ENCODE measurements at places on chromosomes 12 and 14.
A peak's percentile ranks its signal among the peaks of the same experiment; 100 is the strongest.

- no peak for DNase-seq
Measured at GRCh38 chr14:99242816-99243721, 28.9 kb downstream of the BCL11B start.

DNA sequence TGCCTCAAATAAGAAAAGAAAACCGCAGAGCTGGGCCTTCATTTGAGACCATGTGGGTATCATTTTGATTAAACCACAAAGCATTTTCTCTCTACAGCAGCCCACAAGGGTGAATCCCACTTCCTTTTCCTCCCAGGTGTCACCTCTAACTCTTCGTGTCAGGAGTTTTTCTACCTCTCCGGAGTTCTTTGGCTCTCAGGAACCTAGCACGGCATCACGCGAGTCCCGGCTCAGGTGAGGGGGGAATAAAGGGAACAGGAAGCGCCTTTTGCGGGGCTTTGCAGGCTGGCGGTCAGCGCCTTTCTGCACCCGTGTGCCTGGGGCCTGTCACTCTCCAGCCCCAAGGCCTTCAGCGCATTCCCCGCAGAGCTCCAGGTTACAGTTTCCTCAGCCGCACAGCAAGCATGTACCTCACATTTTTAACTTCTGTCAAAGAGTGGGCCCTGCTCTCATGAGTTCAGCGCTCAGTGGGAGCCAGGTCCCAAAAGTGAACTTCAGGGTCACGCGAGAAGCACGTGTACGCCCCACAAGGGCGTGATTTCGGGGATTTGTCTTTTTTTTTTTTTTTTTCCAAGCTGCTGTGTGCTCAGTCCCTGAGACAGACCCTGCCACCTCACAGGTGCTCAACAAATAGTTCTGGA is 740 bp upstream of the PRPF40B start:
- peak; percentile 42 for DNase-seq

- DNase-seq, result no peak
Measured at GRCh38 chr12:82682851-82683261, 3.9 kb upstream of the TMTC2 start.

DNA sequence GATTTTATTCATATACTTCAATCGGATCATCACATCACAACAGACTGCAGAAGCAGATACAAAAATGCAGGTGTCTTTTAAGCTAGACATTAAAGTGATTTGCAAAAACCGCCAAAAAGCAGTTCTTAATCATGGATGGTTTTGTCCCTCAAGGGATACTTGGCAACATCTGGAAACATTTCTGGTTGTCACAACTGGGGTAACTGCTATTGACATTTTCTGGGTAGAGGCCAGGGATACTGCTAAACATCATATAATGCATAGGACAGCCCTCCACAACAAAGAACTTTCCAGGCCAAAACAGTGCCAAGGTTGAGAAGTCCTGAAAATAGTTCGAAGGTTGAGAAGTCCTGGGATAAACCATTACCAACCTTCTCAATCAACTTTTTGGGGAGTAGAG is 101.8 kb upstream of the BBS10 start:
- DNase-seq, result no peak

- DNase-seq, result no peak
Measured at GRCh38 chr12:104738776-104739642, 219.1 kb downstream of the SLC41A2 start.

GRCh38 chr14:76430017-76430416 is 54.1 kb downstream of the ESRRB start:
- DNase-seq, result no peak

DNA sequence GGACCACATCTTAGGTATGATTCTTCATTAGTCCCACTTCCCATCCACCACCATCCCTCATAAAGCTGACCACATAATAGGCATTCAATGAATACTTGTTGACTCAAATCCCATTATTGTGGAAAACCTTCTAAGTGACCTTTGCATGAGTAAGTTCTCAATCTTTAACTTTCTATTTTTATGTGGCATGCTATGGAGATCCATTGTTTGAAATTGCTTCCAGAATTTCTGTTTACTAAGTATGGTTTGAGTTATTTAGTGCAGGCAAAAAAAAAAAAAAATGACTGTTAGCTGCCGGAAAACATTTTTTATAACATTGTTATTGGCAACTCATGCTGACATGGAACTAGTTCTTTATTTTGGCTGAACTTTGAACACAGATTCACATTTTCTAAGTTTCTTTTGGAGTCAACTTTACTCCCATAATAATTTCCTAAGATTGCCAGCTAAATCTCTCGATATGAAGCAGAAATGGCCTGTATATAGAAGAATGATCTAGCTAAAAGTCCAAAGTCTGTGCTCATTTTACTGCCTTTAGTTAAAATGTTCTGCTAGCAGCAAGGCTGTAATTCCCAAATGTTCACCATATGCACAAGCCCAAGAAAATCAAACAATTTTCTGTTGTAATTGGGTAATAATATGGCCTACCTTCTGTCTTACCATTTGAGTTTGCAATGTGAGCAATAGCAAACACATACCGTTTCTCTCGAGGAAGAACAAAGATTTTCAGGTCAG is 77.9 kb downstream of the PTGER2 start:
- DNase-seq, result no peak

GRCh38 chr12:106226884-106227640 is 20.8 kb downstream of the CKAP4 start:
- peak; percentile 5 for DNase-seq

DNA sequence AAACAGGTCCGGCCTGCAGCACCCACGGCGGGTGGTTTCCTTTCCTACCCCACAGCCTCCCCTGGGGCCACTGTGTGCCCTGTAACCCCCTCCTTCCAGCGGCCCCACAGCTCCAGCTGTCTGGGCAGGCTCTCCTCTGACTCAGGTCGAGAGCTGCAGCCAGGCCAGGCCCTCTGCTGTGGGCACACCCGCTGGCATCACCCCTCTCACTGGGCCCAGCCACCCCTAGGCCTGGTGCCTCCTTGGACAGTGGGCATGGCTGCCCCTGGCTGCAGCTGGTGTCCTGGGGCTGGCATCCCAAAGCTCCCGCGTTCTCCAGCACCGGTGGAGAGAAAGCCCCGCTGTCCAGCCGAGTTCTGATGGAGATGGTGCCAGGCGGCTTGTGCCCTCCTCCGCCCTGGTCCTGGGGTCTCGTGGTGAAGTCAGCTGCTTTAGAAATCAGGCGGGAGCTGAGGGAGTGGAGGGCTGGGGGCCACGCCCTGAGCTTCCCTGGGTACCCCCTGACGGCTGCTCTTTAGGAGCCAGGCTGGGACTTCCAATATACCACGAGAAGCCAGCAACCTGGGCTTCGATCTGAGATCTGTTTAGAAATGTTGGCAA is 114.9 kb downstream of the KIF26A start:
- DNase-seq, result no peak

- DNase-seq, result no peak
Measured at GRCh38 chr14:48086516-48086915, 411.1 kb upstream of the MDGA2 start.

- DNase-seq, result no peak
Measured at GRCh38 chr14:65096323-65097089, 5.8 kb downstream of the MAX start.

DNA sequence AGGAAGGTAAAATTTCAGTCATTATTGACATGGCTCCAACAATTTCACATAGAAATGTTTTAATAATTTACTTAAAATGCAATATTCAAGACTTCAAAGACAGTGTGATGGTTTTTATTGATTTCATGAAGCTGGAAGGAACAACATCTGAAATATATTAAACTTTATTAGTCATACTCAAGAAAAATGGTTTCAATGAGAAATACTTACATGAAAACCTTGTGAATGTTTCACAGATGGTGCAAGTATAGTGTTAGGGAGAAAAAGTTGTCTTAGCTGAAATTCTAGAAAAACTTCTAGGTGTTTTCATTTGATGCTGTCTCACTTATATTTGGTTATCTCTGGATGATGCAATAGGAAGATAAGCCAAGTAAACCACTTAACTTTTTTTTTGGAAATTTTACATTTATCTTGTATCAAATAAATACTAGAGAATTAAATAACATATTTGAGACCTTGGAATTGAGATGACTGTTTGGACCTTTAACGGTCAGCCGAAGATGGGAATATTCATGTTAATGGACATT is 65.5 kb downstream of the PELI2 start:
- no peak for DNase-seq

DNA sequence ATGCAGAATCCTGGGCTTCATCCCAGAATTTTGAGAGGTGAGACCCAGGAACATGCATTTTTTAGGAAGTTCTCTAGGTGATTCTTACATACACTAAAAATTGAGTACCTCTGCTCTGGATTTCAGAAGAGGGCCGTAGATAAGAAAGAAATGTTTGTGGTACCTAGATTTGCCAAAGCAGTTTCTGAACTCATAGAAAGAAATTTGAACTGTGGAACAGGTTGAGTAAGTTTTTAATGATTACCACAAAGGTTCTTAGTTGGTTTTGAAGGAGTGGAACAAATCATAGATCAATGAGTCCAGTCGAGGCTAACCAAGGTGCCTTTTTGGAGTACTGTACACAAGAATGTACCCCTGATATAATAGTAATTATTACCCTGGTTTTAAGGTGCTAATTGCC is 24.9 kb downstream of the TTLL5 start:
- DNase-seq, result no peak

GRCh38 chr14:64561631-64562030 is 11.9 kb downstream of the PPP1R36 start:
- DNase-seq, result no peak

DNA sequence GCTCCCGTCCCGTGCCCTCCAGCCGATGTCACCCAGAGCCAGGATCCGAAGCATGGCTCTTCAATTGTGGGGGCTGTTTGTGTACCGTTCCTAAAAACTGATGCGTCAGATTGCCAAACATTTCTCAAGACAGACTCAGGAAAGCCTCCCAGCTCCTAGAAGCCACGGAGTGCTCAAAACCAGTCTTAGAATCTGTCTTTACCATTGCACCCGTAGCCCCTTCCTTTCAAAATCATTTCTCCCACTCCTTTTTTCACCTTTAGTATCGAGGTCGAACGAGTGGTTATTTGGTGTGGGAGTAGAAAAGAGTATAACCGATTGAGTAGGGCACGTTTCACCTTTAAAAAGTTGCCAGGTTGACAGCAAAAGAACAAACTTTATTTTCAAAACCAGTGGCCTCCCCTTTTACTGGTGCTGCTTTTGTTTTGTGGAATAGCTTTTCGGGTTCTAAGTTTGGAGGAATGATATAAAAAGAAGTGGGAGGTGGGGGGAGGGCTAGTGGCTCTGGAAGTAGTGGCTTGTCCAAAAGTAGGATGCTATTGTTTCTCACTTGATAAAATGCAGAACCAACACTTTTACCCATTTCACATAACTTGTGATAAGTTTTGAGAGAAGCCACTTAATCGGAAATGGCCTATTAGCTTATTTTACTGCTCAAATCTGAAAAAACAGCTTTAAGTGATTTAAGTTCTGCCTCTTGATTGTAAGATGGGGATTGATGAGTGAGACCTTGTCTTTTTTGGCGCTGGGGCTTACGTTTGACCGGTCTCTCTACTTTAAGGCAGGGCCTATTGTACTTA is 803 bp downstream of the STK38L start:
- no peak for DNase-seq

GRCh38 chr14:64060648-64061096 is 207.9 kb downstream of the SYNE2 start:
- DNase-seq, result no peak

DNA sequence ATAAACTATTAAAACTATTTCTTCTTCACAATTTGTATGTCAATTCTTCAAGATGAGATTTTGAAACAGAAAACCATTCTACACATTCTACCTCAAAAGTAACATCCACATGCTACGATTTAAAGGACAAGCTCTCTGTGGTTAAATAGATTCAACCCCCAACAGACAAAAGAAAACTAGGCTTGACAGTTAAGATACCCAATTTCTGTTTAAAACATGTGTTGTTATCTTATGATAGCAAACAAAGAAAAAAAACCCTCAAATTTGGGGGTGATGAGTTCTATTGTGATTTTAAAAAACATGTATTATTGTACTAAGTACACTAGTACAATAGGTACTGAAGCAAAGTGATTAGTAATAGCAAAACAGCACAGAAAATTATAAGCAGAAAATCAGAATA is 33.8 kb downstream of the ATF7 start:
- DNase-seq, result no peak

GRCh38 chr14:90508536-90509254 is 111.9 kb downstream of the CALM1 start:
- no peak for DNase-seq

- no peak for DNase-seq
Measured at GRCh38 chr14:78130356-78130755, 39.8 kb upstream of the NRXN3 start.

- no peak for DNase-seq
Measured at GRCh38 chr12:132514216-132514820, 24.4 kb downstream of the FBRSL1 start.

GRCh38 chr14:49895480-49895879 is 2.6 kb downstream of the ARF6 start:
- no peak for DNase-seq

DNA sequence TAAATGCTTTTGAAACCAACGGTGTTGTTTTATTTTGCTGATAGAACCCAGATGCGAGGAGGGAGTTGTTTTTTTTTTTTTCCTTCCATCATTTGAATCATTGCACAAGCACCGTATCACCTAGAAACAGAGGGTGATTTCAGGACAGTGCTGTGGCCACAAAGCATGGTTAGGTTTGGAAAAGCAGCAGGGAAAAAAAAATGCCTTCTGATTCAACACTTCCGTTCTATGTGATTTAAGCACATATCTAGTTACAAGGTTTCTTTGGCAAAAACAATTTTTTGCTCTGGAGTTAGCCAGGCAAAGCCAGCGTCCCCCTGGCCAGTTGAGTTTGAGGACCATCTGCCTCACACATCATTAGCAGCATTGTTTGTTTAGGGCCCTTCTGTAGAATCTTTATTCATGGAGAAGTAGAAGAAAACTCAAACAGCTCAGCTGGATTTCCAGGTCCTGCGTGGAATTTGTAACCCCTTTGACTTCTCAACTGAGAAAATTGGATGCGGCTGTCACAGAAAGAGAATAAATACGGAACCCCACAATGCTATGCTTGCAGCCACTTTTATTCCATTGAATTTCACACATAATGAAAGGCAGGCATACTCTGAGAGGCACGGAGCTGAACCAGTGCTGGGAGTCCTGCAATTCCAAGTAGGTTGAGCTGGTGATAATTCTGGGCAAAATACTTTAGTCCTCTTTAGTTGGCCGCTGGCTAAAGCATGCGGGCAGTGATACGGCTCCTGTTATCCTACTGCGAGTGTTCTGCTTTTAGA is 17.0 kb upstream of the WNT5B start:
- no peak for DNase-seq

- DNase-seq, result no peak
Measured at GRCh38 chr12:122862110-122862634, 26.9 kb downstream of the HIP1R start.

- DNase-seq, result no peak
Measured at GRCh38 chr12:112191840-112192321, 66.5 kb downstream of the TRAFD1 start.

- no peak for DNase-seq
Measured at GRCh38 chr14:75675265-75675960, 14.4 kb downstream of the TTLL5 start.
